GM19239 (cell line): ENCODE measurements at places on chromosomes 4 and X.
A peak's percentile ranks its signal among the peaks of the same experiment; 100 is the strongest.

- no peak for DNase-seq
Measured at GRCh38 chr4:15303052-15303641, 124.7 kb upstream of the C1QTNF7 start.

- no peak for DNase-seq
Measured at GRCh38 chr4:86600007-86600653, 6.0 kb downstream of the PTPN13 start.

DNA sequence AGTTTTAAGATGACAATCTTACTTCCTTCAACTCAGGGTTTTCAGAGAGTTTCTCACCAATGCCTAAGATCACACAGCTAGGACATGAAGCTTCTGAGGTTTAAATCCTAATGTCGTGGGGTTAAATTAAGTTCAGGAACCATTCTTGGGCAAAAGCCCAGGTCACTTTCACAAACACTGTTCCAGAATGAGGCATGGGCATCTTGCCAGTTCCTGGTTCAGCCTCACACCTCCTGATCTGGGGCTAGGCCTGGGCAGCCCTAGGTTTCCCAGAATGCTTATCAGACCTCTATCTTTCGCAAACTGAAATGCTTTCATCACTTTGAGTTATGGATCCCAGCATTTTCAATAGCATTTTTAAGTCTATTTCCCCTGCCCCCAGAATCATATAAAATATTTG is 224.8 kb upstream of the EDA2R start:
- DNase-seq = no peak

DNA sequence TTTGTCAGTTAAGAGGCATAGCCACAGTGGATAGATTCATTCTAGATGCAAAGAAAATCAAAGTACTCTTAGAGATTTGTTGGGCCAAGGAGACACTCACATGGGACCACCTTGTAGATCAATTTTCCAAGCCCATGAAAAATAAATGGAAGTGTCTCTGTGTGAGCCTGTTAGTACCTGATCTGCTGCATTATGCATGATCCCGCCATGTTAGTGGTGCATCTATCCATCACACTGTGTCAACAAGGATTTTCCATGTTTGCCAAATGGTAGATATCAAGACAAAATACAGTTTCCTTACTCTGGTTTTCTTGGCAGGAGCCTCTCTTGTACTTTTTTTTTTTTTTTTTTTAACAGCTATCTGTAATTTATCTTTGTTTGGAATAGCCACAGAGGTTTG is 112.4 kb downstream of the EGF start:
- no peak for DNase-seq

GRCh38 chr4:16607241-16608066 is 291.0 kb downstream of the LDB2 start:
- DNase-seq = no peak

DNA sequence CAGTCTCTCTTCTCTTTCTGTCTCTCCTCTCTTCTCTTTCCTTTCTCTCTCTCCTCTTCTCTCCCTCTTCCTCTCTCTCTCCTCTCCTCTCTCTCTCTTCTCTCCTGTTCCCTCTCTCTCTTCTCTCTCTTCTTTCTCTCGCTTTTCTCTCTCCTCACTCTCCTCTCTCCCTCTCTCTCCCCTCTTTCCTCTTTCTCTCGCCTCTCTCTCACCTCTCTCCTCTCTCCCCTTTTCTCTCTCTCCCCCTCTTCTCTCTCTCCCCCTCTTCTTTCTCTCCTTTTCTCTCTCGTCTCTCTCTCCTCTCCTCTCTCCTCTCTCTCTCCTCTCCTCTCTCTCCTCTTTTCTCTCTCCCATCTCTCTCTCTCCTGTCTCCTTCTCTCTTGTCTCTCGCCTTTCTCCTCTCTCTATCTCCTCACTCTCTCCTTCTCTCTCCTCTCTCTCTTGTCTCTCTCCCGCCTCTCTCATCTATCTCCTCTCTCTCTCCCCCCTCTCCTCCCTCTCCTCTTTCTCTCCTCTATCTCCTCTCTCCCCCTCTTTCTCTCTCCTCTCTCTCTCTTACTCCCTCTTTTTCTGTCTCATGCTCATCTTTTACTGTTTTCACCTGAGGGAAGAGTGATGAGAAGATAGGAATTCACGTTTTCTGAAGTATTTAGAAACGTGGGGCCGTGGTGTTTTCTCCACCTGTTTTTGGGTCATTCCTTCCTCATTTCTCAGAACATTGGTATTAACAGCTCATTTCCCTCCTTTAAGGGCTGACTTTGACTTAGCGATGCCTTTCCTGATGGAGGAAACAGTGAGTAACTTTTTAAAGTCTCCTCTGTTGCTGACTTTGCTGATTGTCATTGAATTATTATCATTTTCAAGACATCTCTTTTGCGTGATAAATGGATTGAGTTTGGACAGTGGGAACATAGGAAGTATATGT is 80.6 kb upstream of the CD99 start:
- no peak for DNase-seq

DNA sequence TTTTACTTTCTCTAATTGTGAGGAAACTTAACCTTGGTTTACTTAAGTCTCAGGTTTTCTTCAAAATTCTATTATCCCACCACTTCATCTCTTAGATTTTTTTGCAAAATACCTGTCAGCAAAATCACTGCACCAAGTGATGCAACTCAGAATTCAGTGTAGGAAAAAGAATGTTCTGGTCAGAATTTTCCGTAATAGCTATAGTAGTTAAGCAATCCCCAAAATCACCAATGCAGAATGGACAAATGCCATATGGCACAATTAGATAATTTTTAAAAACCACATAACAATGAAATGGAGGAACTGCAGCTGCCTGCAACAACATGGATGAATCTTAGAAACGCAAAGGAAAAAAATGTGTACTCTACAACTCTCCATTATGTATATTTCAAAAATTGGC is 373.1 kb downstream of the NAF1 start:
- no peak for DNase-seq

GRCh38 chrX:17602245-17602644 is 135.0 kb upstream of the SCML1 start:
- DNase-seq = no peak

DNA sequence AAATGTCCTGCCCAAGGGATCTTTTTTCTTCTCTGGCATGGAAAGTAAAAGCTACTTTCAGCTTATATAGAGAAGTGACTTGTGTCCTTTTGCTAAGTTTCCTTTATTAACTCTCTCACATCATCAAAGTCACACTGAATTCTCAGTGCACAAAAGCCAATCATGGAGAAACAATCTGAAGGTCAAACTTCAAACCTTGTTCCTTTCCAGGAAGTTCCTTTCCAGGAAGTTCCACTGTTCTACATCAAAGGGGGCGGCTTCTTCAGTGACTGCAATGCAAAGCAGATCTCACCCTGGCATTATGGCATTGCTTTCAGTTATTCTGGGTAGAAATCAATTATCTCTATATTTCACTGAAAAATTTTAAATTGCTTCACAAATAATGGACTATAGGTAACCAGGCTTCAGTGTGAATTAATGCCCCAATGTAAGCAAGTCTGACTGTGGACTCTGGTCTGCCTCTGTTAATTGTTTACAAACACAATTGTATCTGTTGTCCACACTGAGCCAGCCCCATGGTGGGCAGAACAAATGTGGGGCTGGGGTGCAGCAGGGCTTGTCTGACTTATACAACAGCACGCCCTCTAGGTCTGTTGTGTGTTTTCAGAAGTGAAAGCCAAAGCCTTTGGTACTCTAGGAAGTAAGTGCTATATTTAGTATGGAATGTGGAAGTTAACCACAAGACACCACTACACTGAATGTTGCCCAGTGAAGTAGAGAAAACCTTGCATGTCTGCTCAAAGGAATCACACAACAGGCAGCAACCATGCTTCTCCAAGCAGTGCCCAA is 98.8 kb downstream of the CDS1 start:
- DNase-seq = no peak

DNA sequence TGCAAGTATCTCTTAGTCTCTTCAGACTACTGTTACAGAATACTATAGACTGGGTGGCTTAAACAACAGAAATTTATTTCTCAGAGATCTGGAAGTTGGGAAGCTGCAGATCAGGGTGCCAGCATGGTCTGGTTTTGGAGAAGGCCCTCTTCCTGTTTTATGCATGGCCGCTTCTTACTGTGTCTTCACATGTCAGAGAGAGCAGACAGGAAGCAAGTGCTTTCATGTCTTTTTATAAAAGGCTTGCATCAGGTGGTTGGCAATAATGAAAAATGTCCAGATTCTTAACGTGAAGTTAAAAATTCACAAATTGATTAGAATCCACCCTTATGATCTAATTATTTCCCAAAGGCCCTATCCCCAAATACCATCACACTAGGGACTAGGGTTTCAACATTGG is 284.9 kb downstream of the RPA4 start:
- peak; percentile 1 for DNase-seq

DNA sequence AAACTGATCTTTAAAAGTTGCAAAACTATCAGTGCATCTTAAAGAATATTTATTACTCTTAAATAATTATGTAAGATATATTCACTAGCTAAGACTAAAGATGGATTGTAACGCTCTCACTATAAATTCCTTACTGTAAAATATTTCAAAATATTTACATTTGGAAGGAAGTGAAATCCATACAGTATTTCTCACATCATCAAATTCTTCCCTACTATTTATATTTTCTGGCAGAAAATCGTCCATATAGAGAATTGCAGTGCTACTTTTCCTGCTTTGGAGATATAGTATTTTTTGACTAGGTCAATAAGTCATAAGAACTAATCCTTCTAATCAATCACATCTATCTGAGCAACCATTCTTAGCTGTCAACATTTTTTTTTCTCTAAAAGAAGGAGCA is 52.9 kb downstream of the SCLT1 start:
- no peak for DNase-seq

- DNase-seq = no peak
Measured at GRCh38 chr4:3177905-3178304, 71.1 kb upstream of the MSANTD1 start.

GRCh38 chr4:71872767-71873415 is 89.0 kb upstream of the GC start:
- no peak for DNase-seq

- DNase-seq = no peak
Measured at GRCh38 chr4:184417802-184418511, 56.4 kb downstream of the IRF2 start.

DNA sequence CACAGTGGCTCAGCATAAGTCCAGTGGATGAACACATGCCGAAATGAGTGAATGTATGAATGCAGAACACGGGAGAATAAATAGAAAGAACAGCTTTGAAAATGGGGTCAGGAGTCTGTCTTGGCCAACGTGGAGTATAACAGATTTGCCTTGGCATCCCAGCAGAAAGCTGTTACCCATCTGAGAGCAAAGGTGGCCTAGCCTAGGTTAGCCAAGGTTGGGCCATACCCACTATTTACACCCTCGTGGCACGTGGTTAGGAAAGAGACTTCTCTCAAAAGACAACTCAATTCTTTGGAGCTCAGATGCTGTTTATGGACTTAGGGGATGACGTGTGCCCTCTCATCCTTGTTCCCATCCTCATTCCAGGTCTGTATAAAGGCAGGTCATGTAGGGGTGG is 127.3 kb downstream of the NSUN7 start:
- DNase-seq = no peak

DNA sequence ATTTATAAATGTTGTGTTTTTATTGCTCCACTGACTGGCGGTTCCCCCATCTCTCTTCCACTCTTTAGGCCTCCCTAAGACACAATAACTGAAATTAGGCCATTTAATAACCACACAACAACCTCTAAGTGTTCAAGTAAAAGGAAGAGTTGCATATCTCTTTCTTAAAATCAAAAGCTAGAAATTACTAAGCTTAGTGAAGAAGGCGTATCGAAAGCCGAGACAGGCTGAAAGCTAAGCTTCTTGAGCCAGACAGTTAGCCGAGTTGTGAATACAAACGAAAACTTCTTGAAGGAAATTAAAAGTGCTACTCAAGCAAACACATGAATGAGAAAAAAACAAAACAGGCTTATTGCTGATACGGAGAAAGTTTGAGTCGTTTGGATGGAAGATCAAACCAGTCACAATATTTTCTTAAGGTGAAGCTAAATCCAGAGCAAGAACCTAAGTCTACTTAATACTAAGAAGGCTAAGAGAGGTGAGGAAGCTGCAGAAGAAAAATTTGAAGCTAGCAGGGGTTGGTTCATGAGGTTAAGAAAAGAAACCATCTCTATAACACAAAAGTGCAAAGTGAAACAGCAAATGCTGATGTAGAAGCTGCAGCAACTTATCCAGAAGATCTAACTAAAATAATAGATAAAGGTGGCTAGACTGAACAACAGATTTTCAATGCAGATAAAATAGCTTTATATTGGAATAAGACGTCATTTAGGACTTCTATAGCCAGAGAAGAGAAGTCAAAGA is 194.0 kb upstream of the TTC29 start:
- no peak for DNase-seq

DNA sequence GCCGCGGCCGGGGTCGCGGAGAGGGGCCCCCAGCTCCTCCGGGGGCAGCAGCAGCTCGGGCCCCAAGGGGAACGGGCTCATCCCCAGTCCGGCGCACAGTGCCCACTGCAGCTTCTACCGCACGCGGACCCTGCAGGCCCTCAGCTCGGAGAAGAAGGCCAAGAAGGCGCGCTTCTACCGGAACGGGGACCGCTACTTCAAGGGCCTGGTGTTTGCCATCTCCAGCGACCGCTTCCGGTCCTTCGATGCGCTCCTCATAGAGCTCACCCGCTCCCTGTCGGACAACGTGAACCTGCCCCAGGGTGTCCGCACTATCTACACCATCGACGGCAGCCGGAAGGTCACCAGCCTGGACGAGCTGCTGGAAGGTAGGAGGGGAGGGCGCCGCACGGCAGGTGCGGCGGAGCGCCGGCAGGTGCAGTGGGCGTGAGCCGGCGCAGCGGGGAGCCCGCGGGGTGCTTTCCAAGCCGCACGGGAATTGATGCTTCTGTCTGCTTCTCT is 886 bp downstream of the DCLK2 start:
- peak; percentile 39 for DNase-seq

DNA sequence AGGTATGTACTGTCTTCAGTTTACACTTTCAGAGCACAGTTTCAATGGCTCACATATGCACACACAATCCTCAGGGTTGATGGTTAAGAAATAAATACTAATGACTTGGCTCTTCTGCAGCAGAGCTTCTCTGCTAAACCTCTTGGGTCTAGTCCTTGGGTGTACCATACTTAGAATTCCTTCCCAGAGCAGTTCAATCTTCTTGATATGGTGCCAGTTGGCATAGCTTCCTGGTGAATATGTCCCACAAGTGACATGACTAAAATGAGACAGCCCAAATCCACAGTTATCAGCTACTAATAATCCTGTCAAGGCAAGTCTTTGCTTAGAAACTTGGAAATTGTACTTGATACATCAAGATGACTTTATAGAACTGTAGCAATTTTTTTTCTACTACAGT is 654.4 kb downstream of the IQCM start:
- DNase-seq = no peak

- DNase-seq = no peak
Measured at GRCh38 chrX:10032147-10032546, 65.0 kb downstream of the CLDN34 start.

- no peak for DNase-seq
Measured at GRCh38 chr4:70768301-70768948, 46.7 kb downstream of the RUFY3 start.

DNA sequence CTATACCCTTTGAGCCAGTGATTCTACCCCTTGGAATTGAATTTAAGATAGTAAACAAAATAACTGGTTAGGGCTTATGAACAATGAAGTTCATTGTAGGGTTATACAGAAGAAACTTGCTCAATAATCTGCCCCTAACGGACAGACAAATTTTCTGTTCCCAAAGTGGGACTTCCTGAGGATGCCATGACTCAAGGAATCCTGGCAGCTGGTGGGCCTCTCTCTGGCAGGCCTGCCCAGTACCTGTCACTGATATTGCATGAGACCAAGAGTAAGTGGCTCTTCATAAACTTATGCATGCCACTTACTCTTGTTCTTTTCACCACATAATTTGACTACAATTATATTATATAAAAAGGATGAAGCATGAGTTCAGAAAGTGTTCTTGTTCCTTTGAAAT is 41.5 kb downstream of the GPRIN3 start:
- DNase-seq = no peak
